ENCODE measurements at places on chromosomes 12 and 14.

DNA sequence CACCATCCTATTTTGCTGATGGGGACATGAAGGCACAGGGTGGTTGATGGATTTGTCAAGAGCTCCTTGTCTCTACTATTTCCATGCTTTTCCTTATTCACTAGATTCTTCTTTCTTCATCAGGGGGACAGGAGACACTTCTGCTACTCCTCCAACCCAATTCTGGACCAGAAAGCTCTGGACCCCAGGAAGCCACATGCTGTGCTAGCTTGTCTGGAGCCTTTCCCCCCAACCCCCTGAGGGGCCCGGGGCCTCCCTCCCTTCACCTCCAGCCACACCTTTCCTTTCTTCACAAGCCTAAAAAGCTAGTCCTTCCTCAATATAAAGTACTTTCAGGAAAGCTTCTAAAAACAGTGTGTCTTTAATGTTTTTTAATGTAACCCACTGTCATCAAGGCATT lies 75.1 kb upstream of the CAPRIN2 start:
- DNase-seq: no peak

GRCh38 chr12:64452559-64453329 lies 824 bp downstream of the TBK1 start:
- peak; percentile 80 for DNase-seq

GRCh38 chr14:69408331-69408960 lies 10.0 kb downstream of the SLC39A9 start:
- no peak for DNase-seq

- no peak for DNase-seq
Observed at GRCh38 chr12:110247340-110248095, 33.5 kb upstream of the ATP2A2 start.

DNA sequence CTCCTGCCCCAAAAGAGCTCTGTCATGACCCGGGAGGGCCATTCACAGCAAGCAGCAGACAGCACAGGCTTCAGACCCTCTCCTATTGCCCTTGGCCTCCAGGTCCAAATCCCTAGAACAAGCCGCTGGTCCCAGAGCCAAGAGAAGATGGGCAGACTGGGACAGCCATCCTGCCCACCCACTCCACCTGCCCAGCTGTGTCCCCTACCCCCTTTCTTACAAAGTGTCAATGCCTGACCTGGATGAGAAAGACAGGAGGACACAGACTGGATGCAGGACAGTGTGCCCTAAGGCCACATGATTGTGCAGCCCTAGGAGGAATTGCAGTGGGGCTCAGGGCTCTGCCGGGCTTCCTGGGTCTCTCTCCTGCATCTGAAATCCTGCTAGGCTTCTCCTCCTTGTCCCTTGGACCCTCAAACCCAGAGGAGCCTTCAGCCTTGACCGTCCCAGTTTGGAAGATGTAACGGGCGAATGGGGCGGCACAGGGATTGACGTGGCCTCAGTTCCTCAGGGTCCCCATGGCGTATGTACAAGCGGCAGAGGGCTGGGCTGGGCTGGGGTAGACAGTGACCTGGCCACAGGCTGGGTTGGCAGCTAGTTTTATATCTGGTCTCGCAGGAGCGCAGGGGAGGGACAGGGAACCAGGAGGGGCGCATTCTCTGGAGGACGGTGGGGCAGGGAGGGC lies 27.1 kb upstream of the BCDIN3D start:
- DNase-seq: no peak

DNA sequence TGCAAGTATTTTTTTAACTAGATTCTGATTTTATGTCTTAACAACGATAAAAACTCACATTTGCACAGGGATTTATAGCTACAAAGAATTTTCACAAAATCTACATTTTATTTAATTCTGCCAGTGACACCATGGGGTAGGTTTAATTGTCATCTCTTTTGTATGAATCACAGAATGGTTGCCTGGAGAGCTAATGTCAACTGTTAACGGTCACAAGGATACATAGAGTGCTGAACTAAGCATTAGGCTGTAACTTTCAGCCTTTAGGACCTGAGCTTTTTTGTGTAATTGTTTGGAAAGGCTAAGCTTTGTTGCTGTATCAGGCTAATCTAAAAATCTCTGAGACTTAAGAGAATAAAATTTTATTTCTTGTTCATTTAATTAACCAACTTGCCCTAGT lies 465.3 kb upstream of the TBX3 start:
- DNase-seq: no peak

GRCh38 chr14:80266930-80267329 lies 55.6 kb upstream of the DIO2 start:
- DNase-seq: no peak

- no peak for DNase-seq
Observed at GRCh38 chr12:30839643-30840220, 85.0 kb upstream of the CAPRIN2 start.

DNA sequence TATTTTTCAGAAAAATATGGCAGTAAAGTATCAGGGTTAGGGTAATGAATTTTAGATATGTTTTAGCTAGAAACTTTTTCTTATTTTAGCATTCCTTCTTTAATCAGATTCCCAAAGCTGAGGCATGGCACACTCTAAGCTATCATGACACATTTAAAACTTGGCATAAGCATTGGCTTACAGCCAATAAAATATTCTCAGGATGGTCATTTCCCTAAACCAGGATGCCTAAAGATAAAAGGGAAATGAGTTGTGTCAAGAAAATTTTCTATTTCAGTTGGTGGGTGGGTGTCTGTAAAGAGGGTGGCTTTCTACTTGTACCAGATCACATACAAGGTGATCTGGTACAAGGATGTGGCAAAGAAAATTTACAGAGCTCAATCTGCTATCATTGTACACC lies 47.8 kb downstream of the PEBP1 start:
- no peak for DNase-seq

GRCh38 chr14:23572524-23572828 lies 4.9 kb upstream of the AP1G2 start:
- DNase-seq: no peak

DNA sequence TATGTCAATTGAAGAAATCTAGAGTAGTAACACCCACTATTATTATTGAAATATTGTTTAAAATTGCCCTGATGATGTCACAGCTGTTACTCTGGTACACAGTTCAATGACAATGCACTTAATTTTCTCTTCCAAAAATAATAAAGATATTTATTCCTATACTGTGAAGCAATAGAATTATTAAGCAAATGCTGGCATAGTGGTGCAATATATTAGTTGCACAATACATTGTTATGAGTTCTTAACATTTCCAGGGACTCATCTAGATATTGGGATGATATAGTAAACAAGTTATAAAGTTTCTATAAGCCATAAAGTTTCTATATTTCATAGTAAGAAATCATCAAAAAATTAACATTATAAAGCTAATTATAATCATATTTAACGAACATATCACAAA lies 897.8 kb downstream of the LRFN5 start:
- DNase-seq: no peak

DNA sequence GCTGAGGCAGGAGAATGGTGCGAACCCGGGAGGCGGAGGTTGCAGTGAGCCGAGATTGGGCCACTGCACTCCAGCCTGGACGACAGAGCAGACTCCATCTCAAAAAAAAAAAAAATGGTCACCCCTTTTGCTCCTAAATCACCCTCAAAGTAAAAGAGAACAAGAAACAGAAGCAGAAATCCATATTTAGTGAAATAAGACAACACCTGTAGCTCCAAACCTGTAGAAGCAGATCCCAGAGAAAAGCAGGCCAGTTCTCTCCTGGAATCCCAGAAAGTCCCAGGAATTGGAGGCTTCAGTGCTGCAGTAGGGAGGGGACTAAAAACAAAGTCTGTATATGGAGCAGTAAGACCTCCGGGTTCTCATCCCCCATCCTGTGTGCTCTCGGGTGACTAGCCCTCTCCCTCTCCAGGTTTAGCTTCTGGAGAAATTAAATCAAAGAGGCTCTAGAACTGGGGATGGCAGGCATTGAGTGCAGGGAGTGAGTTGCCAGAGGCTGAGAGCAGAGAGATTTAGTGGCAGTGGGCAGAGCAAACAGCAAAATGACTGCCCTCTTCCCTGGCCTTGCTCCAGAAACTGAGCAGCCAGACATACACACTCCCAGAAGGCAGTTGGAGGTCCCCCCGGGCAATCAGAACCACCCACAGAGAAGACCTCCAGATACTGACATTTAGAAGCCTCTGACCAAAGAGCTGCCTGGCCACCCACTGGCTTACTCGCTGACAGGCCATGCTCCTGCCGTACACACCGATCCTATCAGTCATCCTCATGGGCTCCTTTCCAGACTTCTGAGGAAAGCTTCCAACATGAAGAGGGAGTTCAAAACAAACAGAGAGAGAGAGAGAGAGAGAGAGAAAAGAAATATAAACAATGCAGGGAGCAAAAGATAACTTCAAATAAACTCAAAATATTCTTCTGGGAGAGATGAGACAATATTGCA lies 6.3 kb upstream of the MLXIP start:
- peak; percentile 94 for DNase-seq

GRCh38 chr12:104387190-104387589 lies 69.6 kb upstream of the CHST11 start:
- DNase-seq: no peak

DNA sequence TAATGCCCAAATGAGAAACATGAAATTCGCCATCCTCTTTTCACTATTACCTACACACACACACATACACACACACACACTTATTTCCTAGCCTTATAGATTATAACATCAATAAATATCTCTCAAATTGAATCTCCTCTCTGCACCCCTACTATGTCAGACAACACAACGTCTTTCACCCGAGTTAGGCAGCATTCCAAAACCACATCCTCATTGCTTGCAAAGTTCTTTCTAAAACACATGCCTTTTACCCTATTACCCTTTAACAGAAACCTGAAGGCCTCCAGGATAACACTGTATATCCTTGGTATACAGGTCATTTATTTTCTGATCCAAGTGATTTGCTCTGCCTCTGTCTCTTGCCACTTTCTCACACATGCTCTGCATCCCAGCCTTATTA lies 56.3 kb downstream of the KCNH5 start:
- DNase-seq: peak; percentile 47

- DNase-seq: no peak
Observed at GRCh38 chr14:66404051-66404545, 82.1 kb upstream of the CCDC196 start.

GRCh38 chr12:51351913-51352532 lies 5.5 kb upstream of the CELA1 start:
- peak; percentile 60 for DNase-seq

- no peak for DNase-seq
Observed at GRCh38 chr12:118327391-118327790, 45.3 kb downstream of the TAOK3 start.

GRCh38 chr12:127619869-127620734 lies 646.9 kb upstream of the TMEM132C start:
- DNase-seq: no peak

GRCh38 chr12:32302218-32303173 lies 96.9 kb upstream of the FGD4 start:
- no peak for DNase-seq

DNA sequence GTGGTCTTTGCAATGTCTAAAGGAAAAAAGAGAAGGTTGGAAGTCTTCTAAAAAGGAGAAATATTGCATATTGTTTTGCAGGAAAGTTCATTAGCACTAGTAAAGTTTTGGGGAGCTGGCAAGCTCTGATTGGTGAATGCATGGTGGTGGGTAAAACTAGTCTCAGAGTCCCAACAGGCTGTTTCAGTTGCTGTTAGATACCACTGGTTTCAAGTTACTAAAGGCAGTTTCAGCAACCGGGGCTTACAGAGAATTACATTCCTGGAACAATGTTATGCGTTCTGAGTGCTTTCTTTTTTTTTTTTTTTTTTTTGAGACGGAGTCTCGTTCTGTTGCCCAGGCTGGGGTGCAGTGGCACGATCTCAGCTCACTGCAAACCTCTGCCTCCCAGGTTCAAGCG lies 208.2 kb downstream of the EPS8 start:
- peak; percentile 52 for DNase-seq

- DNase-seq: peak; percentile 78
Observed at GRCh38 chr14:70887207-70887681, 20.0 kb upstream of the PCNX1 start.

DNA sequence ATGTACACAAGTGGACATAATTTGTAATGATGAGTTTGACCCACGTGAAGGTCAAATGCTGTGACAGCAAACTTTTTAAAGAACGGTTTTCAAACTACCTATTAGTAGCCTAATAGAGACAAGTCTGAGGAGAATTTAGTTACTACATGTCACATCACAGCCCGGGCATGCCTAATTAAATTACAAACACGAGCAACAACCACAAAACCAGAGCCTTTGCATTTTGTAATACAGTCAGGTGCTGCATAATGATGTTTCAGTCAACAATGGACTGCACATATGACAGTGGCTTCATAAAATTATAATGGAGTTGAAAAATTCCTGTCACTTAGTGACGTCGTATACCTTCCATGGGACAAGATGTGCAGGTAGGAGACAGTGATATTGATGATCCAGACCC lies 274.5 kb downstream of the DACT1 start:
- no peak for DNase-seq

DNA sequence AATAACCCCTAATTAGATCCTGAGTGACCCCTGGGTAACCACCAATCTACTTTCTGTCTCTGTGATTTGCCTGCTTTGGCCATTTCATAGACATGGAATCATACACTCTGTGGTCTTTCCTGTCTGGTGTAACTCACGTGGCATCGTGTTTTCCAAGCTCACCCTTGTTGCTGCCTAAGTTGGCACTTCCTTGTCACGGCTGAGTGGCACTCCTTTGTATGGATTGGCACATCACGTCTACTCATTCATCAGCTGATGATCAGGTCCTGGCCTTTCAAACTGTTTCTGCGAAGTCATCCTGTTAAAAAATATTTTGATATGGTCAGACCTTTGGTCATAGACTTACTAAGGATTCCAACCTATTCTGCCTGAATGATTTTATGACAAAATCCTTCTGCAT lies 87.7 kb downstream of the GLT1D1 start:
- DNase-seq: no peak

- peak; percentile 77 for DNase-seq
Observed at GRCh38 chr14:94227029-94227428, 52.9 kb downstream of the PPP4R4 start.

GRCh38 chr14:49896966-49897365 lies 4.1 kb downstream of the ARF6 start:
- no peak for DNase-seq

- peak; percentile 78 for DNase-seq
Observed at GRCh38 chr14:92718664-92719063, 29.8 kb downstream of the LGMN start.

- DNase-seq: no peak
Observed at GRCh38 chr12:69844836-69845235, 19.8 kb downstream of the MYRFL start.

DNA sequence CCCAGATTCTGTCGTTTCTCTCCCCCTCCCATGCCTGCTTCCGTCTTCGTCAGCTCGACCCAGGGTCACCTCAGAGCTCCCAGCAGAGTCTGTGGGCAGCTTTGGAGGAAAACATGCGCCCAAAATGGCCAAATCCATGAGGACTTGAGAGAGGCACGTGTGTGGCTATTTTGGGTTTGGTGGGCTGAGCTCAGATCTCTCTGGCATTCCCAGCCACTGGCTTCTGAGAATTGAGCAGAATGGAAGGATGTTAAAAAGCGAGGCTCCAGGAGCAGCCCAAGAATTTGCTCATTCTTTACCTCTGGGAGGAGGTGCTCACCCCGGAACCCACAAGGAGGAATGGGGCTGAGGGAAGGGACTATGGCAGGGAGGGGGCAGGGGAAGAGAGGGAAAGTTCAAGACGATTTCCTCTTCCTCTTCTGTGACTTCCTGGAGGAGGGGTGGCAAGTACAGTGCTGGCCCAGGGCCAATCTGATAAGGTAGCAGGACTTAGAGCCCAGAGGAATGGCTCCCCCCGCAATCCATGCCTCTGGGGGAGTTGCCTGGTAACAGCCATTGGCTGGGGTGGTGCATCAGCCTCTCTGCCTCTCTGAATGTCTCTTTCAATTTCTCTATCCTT lies 20.1 kb downstream of the TSPAN9 start:
- DNase-seq: peak; percentile 44

- no peak for DNase-seq
Observed at GRCh38 chr14:66242001-66242400, 244.2 kb upstream of the CCDC196 start.

GRCh38 chr12:6226002-6226678 lies 25.9 kb downstream of the CD9 start:
- DNase-seq: no peak
